ENCODE measurements at places on chromosomes 3 and 15. TPM values are rescaled to one million over a fixed set of nuclear protein-coding genes. Genes with fewer than 3 reads are reported as not detected.

SLC12A1 gene
- not detected for total RNA-seq

UROC1 gene
- total RNA-seq = not detected

ADGRG7 gene
- not detected for total RNA-seq

CADPS gene
- not detected for total RNA-seq

TMEM212 gene
- total RNA-seq = not detected

POLQ gene
- total RNA-seq = 19.7 TPM

COL6A5 gene
- total RNA-seq = not detected

PPP1R14D gene
- total RNA-seq = not detected

NR2E3 gene
- total RNA-seq = not detected

LSMEM2 gene
- not detected for total RNA-seq

IQCH gene
- total RNA-seq = 0.34 TPM

PAK2 gene
- total RNA-seq = 96.8 TPM

DNAH12 gene
- 0.05 TPM for total RNA-seq

MGLL gene
- total RNA-seq = 0.19 TPM

ARID3B gene
- 39.2 TPM for total RNA-seq

MYRIP gene
- not detected for total RNA-seq

FOXB1 gene
- 0.75 TPM for total RNA-seq

PTX3 gene
- total RNA-seq = not detected

CNTN3 gene
- not detected for total RNA-seq

SENP7 gene
- total RNA-seq = 41.7 TPM
